ENCODE measurements at places on chromosomes 16 and 17.

DNA sequence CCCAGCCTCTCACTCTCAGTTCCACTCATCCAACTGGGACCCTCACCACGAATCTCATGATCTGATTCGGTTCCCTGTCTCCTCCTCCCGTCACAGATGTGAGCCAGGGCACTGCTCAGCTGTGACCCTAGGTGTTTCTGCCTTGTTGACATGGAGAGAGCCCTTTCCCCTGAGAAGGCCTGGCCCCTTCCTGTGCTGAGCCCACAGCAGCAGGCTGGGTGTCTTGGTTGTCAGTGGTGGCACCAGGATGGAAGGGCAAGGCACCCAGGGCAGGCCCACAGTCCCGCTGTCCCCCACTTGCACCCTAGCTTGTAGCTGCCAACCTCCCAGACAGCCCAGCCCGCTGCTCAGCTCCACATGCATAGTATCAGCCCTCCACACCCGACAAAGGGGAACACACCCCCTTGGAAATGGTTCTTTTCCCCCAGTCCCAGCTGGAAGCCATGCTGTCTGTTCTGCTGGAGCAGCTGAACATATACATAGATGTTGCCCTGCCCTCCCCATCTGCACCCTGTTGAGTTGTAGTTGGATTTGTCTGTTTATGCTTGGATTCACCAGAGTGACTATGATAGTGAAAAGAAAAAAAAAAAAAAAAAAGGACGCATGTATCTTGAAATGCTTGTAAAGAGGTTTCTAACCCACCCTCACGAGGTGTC is 26.6 kb downstream of the STH start:
- DNase-seq, result no peak

DNA sequence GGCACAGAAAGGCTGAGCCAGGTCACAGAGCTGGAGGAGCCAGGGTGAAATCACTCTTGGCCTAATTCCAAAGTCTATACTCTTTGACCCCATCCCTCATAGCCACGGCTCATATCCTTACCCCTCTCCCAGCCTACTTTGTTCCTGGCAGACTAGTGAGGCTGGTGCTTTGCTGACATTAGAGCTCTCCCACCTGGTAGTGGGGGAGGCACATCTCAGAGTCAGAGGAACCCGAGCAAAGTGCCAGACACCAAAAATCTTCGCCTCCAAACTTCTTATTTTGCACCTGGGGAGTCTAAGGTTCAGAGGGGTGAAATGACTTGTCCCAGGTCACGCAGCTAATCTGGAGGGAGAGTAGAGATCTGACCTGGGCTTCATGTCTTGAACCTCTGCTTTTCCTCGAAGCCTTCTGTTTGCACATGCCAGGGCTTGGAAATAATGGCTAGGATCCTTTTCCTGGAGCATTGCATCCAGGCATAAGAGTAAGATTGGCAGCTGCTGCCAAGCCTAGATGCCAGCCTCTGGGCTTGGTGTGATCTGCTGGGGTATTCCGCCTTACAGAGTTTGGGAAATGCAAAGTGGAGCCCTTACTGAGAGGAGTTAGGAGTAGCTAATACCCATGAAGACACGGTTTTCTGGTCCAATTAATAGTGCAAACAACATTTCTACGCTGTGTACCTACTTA is 126.9 kb downstream of the SPACA3 start:
- no peak for DNase-seq

DNA sequence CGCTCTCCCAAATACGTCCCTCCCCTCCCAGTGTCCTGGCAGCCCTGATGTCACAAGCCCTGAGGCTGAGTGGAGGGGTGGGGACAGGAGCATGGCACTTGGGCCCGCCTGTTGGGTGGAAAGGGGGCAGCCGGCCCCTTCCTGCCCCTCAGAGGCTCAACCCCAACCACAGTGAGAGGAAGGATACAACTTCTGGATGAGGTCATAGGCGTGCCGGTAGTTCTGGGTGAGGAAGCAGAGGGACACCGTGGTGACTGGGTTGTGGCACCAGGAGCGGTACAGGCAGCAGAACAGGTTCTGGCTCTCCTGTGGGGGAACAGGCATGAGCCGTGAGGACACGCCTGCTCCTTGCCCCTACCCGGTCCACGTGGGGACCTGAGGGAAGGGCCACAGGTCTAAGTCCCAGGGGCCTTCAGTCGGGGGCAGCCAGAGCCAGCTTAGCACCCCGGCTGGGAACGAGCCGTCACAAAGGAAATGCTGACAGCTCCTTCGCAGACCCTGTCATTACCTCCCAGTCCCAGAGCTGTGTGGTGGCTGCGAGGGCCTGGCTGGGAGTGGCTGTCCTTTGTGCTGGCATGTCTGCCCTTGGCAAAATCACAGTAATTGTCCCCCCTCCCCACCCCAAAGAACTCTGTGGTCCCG is 11.2 kb upstream of the MTSS2 start:
- no peak for DNase-seq

DNA sequence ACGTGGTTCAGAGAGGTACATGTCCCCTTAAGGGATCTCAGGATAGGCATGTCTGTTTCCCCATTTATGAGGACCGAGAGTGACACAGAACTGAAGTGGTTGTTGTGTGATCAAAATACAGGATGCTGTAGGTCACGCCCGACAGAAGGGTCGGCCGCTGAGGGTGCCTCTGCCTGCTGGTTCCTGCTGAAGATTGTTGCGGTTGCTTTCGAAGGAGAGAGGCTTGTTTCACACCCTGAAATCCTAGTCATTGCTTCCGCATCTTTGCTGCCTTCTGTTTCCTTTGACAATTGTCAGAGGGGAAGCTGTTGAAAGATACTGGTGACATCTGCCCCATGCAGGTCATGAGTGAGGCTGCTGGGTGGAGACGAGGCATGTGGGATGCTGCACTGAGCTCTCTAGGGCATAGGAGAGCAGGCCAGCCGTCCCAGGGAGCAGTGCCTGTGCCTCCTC is 3.8 kb upstream of the NAT9 start:
- DNase-seq, result peak; percentile 32

GRCh38 chr17:2343421-2343820 is 6.1 kb downstream of the SGSM2 start:
- peak; percentile 30 for DNase-seq

- no peak for DNase-seq
These were observed 2.4 kb upstream of the SLC5A10 start for GRCh38 chr17:18949566-18949965.

GRCh38 chr16:15961571-15962090 is 12.2 kb downstream of the ABCC1 start:
- no peak for DNase-seq

- DNase-seq, result no peak
These were observed 126.1 kb downstream of the PITPNC1 start for GRCh38 chr17:67503184-67503583.

GRCh38 chr16:28913946-28914724 is 10.9 kb downstream of the RABEP2 start:
- no peak for DNase-seq

- peak; percentile 25 for DNase-seq
These were observed 27.8 kb downstream of the CASKIN2 start for GRCh38 chr17:75487351-75488070.

DNA sequence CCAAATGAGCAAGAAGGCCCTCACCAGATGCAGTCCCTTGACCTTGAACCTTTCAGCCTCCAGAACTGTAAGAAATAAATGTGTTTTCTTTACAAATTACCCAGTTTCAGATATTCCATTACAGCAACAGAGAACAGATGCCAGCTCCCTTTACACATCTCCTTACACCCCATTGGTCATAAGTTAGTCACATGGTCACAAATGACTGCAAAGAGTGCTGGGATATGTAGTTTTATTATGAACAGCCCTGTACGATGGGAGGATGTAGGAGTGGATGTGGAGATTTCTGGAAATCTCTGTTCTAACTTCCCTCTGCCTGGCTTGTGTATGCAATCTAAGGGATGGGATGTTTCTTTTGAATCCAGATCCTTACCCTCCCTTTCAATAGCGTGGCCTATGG is 13.3 kb upstream of the RPL38 start:
- no peak for DNase-seq
